ENCODE measurements at places on chromosomes 3 and 15. TPM values are rescaled to one million over a fixed set of nuclear protein-coding genes. Genes with fewer than 3 reads are reported as not detected.

GRCh38 chr15:98800437-98801233, 152.3 kb downstream of the IGF1R start:
- DNase-seq, result no peak

- no peak for DNase-seq
Measured at GRCh38 chr3:42005401-42005800, 43.5 kb upstream of the ULK4 start.

- no peak for DNase-seq
Measured at GRCh38 chr3:123096731-123097130, 29.9 kb downstream of the PDIA5 start.

- DNase-seq, result no peak
Measured at GRCh38 chr3:168591587-168591986, 495.9 kb upstream of the GOLIM4 start.

GRCh38 chr15:68672781-68673205, 94.0 kb downstream of the CORO2B start:
- DNase-seq, result no peak

GRCh38 chr3:148036331-148036876, 627.2 kb downstream of the ZIC1 start:
- no peak for DNase-seq

DNA sequence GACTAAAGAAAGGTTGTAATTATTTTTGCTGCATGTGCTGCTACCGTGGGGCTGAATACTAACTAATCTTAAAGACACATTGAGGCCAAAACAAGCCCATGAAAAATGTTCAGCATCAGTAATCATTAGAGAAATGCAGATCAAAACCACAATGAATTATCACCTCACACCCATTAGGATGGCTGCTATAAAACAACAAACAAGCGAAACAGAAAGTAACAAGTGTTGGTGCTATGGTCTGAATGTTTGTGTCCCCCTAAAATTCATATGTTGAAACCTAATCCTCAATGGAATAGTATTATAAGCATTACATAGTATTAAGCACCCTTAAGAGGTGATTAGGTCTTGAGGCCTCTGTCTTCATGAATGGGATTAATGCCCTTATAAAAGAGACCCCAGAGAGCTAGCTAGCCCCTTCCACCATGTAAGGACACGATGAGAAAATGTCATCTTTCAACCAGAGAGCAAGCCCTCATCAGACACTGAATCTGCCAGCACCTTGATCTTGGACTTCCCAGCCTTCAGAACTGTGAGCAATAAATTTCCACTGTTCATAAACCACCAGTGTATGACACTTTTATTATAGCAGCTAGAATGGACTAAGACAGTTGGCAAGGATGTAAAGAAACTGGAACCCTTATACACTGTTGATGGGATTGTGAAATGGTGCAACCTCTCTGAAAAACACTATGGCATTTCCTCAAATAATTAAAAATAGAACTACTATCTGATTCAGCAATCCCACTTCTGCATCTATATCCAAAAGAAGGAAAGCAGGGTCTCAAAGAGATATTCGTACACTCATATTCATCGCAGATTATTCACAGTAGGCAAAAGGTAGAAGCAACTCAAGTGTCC, 76.1 kb downstream of the REC114 start:
- DNase-seq, result no peak

DNA sequence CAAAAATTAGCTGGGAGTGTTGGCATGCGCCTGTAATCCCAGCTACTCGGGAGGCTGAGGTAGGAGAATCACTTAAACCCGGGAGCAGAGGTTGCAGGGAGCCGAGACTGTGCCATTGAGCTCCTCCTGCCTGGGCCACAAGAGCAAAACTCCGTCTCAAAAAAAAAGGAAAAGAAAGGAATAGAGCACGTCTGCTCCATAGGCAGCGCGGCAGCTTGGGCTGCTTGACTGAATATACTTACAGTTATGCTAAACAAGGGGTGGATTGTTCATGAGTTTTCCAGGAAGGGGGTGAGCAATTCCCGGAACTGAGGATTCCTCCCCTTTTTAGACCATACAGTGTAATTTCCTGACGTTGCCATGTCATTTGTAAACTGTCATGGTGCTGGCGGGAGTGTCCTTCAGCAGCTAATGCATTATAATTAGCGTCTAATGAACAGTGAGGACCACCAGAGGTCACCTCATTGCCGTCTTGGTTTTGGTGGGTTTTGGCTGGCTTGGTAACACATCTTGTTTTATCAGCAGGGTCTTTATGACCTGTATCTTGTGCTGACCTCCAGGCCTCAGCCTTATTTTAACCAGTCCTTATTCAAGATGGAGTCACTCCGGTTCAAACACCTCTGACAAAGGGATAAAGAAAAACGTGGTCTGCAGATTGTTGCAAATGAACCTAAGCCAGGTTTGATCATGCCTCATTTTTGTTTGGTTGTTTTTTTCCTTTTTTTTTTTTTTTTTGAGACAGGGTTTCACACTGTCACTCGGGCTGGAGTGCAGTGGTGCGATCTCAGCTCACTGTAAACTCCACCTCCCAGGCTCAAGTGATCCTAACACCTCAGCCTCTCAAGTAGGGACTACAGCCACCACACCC, 24.9 kb upstream of the SENP5 start:
- no peak for DNase-seq

- no peak for DNase-seq
Measured at GRCh38 chr15:89421219-89421618, 75.2 kb downstream of the RHCG start.

GRCh38 chr15:84983294-84983693, 1.6 kb downstream of the PDE8A start:
- DNase-seq, result no peak

DNA sequence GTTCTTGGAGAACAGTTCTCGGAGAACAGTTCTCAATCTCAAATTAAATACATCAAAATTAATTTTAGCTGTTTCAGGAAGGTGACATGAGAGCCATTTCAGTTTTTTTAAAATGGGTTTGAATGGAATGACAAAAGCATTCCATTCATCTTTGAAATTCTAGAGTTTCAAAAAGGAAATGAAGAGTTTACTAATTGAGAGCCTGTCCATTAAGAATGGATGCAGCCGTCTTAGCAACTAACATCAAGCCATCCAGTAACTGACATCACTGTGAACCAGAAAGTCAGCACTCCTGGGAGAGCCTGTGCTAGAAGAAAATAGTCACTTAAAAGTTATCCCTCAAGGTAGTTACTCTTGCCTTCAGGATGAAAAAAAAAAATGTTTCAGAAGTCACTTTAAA, 47.0 kb upstream of the FSTL1 start:
- DNase-seq, result no peak

DNA sequence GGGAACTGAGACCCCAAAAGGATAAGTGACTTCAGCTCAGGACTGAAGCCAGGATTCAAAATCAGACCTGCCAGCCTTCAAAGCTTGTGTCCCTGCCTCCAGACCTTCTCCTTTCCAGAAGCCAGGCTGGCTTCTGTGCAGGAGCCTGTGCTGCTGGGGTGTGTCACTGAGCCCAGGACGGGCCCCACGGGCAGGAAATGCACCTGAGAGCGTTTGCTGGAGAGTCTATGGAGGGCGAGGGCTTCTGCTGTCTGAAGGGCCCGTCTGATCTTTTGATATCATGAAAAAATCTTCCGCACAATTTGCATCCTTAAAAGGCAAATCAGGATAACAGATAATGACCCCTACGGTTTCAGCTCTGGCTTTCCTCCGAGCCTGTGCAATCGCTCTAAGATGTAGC, 125.4 kb downstream of the FAM43A start:
- DNase-seq, result no peak

GRCh38 chr15:83710452-83710851, 56.5 kb downstream of the ADAMTSL3 start:
- no peak for DNase-seq

GRCh38 chr3:188299068-188299467, 145.1 kb downstream of the LPP start:
- no peak for DNase-seq

DNA sequence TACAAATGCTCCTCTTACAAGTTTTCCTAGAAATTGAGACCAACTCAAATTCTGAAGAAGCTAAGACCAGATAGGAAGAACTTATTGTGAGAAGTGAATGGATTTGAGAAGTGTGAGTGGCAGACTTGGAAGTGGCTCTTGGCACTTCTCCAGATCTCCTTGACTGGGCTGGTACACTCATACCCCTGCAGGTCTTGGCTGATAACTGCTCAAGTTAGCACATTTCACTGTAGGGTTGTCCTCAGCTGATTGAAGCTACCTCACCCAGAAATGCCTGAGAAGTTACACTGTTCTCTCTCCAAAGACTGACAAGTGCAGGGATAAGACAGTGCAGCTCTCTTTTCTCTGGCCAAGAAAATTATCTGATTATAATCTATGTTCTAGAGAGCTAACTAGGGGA, 16.5 kb upstream of the CLDN1 start:
- no peak for DNase-seq

GRCh38 chr15:37813306-37813705, 121.1 kb upstream of the TMCO5A start:
- no peak for DNase-seq

DNA sequence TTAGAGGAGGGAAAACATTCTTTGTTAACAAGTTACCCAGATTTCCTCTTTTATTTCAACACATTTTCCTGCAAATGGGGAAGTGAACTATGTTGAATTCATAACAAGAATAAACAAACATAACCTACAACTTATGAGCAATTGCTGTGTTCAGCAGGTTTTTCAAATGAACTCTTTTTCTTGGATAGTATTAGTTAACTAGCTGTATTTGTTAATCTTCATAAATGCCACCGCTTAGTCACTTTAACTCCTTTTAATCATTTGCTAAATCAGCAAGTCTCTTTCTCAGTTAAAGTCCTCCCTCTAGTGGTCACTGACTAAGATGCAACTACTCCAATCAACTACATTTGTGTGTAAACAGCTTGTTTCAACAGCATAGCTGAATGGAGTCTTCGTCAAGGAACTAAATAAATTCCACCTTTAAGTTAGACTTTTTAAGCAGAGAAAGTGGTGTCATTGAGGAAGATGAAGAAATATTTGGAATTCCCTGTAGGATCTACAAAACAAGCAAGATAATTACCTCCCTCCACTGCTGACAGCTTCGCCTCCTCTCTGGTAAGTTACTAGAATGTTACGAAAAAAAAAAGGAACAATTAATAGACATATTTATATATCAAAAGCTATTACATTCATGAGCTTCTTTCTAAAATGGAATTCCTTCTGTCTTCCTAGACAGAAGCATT, 1122.0 kb downstream of the ROBO1 start:
- DNase-seq, result peak; percentile 4

DNA sequence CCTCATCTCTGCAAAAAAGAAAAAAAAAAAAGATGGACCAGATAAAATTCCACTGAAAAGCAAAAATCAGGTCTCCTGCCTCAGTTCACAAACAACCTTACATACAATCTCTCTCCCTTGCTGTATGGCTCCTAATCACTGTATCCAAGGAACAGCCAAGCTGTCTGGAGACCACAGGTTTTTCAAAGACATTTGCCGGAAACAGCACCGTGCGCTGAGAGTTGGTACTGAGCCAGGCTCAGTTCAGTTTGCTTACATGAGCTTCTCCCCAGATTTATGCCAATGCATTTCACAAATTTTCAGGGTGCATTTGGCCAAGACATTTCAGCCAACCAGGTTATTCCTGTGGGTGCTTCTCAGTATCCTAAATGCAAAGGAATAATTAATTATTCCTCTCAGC, 4.1 kb downstream of the ACP3 start:
- DNase-seq, result no peak

The MAGI1 gene
- 0.39 TPM for total RNA-seq

The CHRM5 gene
- total RNA-seq, result not detected

The LIPH gene
- total RNA-seq, result not detected

The SST gene
- not detected for total RNA-seq

The PRSS50 gene
- total RNA-seq, result not detected

The MORC1 gene
- 0.12 TPM for total RNA-seq

The CCR9 gene
- total RNA-seq, result 0.61 TPM

Measured in naive thymus-derived CD4-positive, alpha-beta T cell (primary cell).